C1 segment of cervical spinal cord (tissue), 14 donors: ENCODE measurements at places on chromosomes 4 and X.

GRCh38 chr4:32010221-32010620, 1290.1 kb downstream of the PCDH7 start:
- DNase-seq = no peak

- no peak for DNase-seq
Observed at GRCh38 chr4:117623326-117623725, 411.0 kb upstream of the NDST3 start.

GRCh38 chrX:11609109-11609508, 56.6 kb downstream of the ARHGAP6 start:
- no peak for DNase-seq

- no peak for DNase-seq
Observed at GRCh38 chrX:24347881-24348280, 12.6 kb upstream of the SUPT20HL1 start.

- DNase-seq = no peak
Observed at GRCh38 chrX:2657532-2658113, 33.5 kb upstream of the CD99 start.

GRCh38 chr4:177064116-177064515, 245.6 kb upstream of the NEIL3 start:
- no peak for DNase-seq
